ENCODE measurements at places on chromosomes 4 and X.

- no peak for DNase-seq
Observed at GRCh38 chr4:7861440-7861881, 78.2 kb downstream of the AFAP1 start.

- DNase-seq = no peak
Observed at GRCh38 chrX:13175056-13175455, 130.6 kb upstream of the FAM9C start.

- DNase-seq = no peak
Observed at GRCh38 chr4:138576684-138577083, 334.5 kb upstream of the SLC7A11 start.

DNA sequence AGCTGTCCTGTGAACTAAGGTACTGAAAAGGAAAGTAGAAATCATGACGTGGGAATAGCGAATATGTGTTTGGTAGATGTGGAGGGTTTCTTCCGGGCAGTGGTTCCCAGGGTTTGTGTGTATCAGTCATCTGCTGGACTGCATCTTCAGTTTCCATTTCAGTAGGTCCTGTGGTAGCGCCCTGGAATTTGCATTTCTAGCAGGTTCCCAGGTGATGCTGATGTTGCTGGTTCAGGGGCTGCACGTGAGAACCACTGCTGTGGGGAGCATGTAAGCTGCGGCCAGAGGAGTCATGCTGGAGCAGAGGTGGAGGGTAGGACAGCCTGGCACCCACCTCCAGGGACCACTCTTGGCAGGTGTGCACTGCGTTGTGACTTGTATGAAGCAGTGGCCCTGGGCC is 47.1 kb downstream of the ARHGAP10 start:
- no peak for DNase-seq

- no peak for DNase-seq
Observed at GRCh38 chr4:68366600-68366999, 16.7 kb upstream of the YTHDC1 start.

DNA sequence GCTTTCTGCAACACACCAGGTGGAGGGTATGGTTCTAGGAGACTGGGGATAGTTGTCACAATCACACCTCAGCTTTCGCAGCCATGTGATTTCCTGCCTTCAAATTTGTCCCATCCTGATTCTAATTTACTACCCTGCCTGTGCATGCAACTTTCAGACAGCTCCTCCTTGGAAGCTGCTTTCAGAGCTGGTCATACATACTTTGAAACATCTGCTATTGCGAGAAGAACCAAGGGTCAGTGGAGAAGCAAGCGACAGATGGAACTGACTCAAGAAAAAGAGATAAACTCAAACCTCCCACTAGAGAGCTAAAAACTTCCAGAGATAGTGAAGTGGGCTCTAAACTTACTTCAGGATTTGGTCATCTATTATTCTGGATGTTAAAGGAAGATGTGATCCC is 381.7 kb upstream of the FGF13 start:
- DNase-seq = no peak

DNA sequence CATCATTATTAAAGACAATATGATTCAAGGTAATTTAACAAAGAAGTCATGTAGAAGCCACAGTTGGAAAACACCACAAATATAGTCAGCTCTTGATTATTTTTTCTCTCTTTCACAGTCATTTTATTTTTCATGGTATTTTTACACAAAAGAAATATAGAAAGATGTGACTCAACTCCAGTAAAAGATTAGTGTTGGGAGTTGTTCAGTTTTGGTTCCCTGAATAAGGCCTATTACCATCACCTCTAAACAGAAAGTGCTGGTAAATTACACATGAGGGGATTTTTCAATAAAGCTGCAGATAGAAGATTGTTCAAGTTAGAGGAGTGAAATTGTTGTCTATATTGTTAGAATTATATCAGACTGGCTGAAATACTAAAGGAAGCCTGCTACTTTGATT is 107.0 kb downstream of the DDIT4L start:
- no peak for DNase-seq

GRCh38 chr4:158500054-158500453 is 21.6 kb upstream of the RXFP1 start:
- DNase-seq = no peak

DNA sequence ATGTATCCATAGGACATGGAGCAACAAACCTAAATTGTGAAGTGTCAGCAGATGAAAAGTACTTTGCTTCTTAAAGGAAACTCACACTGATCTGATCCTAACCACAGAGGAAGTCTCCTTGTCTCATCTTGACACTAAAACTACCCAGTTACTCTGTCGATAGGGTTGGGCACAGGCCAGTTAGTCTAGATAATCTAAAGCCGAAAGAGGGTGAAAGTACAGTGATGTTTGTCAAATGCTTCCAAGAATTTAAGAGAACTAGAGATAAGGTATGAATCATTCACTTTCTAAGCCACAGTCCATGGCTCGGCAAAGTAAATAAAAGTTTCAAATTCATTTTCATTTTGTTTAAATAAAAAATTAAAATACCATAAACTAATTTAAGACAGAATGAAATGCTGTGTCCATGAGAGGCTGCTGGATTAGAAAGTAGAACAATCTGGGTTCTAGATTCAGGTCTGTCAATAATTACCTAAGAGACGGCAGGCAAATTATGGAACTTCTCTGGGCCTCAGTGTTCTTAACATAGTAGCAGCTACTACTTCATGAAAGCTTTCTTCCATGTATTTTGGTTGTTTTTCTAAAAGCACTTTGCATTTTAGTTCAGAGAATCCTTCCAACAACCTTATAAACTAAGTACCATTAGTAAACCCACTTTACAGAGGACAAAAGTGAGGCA is 176.7 kb downstream of the LDB2 start:
- DNase-seq = no peak

GRCh38 chr4:166896254-166896653 is 338.0 kb downstream of the SPOCK3 start:
- DNase-seq = no peak

- DNase-seq = no peak
Observed at GRCh38 chrX:77442728-77443127, 4.5 kb upstream of the FGF16 start.

- DNase-seq = no peak
Observed at GRCh38 chr4:180932370-180933001, 1310.7 kb upstream of the TENM3 start.

DNA sequence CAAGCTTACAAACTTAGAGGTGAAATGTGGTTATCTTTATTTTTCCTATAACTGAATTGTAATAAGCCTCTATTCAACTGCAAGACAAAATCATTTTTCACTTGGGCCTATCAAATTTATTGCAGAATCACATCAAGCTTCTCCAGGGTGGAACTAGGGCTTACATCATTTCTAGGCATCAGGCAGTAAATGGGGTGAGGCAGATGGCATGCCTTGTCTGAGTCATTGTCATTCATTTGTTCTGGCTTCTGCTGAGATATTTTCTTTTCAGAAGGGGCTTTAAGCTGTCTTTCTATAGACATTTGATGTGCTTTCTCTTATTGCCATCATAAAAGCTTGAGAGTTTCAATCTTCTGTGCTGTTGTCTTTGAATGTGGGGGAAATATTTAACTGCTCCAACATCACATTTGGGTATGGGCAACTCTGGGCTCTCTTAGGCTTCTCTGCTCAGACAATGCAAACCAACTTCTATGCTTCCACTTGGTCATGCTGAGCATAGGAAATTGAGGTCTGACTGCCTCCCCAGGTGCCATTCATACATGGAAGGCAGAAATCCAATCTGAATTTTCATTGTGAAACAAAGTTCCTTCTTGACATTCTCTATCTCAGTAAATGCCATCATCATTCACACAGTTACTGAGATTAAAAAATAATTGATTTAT is 225.8 kb upstream of the GIMD1 start:
- DNase-seq = no peak

DNA sequence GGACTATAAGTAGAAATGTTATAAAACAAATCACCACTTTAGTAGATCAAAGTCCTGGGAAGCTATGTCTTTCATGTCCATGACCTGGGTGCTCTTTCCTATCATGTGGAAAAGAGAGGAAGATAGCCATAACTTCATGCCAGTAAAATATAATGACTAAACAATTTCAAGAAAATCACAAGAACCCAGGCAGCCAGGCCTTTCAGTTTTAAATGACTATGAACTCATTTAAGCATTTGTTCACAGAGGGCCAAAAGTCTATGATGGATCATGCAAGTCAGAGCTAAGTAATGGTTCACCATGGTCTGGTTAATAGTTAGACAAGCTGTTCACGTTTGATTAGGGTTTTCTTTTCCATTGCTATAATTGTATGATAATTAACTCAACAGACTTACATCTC is 155.8 kb downstream of the PPARGC1A start:
- no peak for DNase-seq

DNA sequence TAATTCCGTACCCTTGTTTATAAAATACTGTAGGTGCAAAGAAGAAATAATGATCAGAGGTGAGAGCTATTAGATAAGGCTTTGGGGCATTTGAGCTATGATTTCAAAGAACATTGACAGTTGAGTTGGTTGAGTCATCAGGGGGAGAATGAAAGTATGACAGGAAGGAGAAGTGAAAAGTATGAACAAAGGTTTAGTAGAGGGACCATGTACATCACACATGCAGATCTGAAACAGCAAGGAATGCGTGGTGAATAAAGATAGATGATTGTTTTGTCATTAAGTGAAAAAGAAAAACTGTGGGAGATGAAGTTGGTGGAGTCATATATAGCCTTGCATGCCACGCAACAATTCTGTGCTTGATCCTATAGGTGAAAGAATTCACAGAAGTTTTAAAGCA is 163.1 kb downstream of the ARAP2 start:
- no peak for DNase-seq

DNA sequence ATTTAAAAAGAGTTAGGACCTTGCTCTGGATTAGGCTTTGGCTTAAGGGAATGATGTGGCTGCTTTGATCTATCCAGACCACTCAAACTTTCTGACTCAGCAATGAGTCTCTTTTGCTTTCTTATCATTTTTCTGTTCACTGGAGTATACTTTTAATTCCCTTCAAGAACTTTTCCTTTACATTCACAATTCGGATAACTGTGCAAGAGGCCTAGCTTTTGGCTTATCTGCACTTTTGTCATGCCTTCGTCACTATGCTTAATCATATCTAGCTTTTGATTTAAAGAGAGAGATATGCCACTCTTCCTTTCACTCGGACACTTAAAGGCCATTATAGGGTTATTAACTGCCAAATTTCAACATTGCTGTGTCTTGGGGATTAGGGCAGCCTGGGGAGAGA is 147.9 kb downstream of the DCHS2 start:
- no peak for DNase-seq

GRCh38 chrX:27446423-27446822 is 16.7 kb downstream of the PPP4R3C start:
- DNase-seq = no peak

GRCh38 chrX:69066021-69066757 is 99.1 kb downstream of the PJA1 start:
- no peak for DNase-seq

GRCh38 chr4:54005475-54005874 is 58.9 kb downstream of the CHIC2 start:
- DNase-seq = no peak

DNA sequence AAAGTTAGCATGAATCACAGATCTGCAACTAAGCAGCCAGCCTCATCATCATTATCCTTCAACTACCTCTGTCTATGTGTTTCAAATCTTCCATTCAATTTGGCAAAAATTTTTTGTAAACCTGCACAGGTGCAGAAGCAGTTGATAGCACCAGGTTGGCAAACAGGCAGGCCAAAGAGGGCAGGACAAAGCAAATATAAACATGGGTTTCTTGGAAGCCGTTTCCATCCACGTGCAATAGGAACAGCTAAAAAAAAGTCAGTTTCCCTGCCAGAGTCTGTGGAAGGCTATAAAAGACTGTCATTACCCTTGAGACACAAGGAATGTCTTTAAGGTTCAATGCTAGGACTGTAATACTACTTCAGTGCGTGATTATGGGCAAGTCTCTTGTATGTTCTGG is 253.2 kb downstream of the PDHA2 start:
- no peak for DNase-seq

DNA sequence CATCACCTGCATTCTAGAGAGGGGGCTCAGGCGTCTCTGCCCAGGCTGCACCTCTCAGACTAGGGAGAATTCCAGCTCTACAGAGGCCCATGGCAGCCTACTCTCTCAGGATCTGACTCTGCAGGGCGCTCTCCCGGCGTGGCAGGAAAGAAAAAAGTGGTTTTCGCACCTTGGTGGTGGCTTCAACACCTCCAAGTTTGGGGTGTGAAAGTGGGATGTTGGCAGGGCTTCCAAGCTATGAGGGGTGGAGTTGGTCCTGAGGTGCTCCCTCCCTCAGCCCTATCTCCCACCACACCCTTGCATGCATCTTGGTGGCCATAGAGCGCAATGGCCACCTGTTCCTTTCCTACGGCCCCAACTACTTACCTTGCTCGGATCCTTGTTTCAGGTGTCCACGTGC is 166.5 kb downstream of the VSIG4 start:
- DNase-seq = no peak

GRCh38 chrX:118802857-118803256 is 20.8 kb upstream of the ZCCHC12 start:
- no peak for DNase-seq

- no peak for DNase-seq
Observed at GRCh38 chr4:138449938-138450337, 207.8 kb upstream of the SLC7A11 start.

DNA sequence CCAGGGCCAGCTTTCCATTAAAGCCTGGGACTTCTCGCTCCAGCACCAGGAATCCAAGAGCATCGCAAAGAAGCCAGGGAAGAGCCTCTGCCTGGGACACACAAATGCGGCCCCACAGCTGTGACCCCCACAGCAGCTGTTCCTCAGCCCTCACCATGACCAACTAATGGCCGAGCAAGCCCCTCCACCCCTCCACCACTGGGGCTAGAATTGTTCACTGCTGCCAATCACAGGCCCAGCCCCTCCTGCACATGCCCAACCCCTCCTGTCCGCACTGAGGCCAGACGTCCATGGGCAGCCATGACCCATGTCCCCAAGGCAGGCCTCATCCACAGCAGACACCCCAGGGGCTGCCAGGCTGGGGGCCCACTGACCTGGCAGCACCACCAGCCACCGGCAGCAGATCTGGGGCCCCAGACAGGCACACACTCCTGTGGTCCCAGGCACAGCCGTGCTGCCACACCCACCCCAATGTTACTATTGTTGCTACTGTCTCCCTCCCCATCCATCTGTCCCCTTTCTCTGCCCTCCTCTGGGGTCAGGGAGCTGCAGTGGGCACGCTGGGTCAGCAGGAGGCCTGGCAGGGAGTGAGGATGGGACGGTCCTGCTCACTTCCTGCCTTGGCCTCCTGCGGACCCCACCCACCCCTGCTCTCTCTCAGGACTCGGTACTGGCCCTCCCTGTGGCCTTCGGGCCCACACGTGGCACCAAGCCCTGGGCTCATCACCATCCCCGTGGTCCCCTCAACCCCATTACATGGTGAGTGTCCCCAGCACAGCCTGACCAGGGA is 56.0 kb downstream of the ZFYVE28 start:
- no peak for DNase-seq

DNA sequence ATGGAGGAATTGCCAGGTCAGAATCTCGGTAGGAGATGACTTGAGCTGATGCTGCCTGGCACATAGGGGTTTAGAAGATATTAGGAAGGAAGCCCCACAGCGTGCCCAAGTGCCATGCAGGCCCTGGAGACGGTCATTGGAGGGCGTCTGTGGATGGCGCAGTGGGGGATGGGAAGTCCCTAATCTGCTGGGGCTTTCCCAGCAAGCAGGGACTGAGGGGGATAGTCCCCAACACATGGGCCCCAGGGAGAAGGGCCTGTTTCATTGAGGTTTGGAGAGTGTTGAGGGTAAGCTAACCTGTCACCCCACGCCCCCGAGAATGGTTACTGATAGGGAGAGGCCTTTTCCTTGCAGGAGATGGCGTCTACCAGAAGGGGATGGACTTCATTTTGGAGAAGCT is 7.8 kb downstream of the TAFAZZIN start:
- no peak for DNase-seq
